ENCODE measurements at places on chromosomes 2 and 18.

DNA sequence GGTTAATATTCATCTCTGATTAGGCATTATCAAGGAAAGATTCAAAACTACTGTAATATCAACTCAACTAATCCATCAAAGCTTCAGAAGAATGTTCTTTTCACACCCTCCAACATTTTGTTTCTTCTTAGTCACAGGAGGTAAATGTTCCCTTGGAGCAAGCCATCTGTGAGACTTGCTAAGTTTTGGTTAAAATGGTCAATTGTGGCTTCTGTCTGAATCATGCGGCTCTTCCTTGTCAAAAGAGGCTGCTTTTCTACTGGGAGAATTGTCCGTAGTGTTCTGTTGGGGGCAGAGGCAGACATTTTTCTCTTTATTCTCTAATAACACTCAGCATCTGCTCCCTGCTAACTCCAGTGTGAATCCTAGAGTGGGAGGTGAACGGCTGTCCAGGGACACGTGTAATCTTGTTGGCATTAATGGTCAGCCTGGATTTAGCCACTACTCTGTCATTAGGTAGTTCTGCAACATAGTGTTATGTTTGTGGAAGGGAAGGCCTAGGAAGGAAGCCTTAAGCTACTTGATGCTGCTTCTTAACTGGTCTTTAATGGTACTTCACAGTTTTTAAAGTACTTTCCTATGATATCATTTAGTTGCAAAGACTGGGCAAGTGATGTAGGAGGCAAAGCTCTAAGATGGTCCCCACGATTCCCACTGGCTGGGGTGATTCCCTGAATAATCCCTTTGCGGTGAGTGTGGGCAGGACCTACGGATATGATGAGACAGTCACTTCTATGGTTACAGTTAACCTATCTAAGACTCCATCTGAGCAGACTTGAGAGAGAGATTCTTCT, 22.6 kb upstream of the FAP start:
- no peak for DNase-seq

DNA sequence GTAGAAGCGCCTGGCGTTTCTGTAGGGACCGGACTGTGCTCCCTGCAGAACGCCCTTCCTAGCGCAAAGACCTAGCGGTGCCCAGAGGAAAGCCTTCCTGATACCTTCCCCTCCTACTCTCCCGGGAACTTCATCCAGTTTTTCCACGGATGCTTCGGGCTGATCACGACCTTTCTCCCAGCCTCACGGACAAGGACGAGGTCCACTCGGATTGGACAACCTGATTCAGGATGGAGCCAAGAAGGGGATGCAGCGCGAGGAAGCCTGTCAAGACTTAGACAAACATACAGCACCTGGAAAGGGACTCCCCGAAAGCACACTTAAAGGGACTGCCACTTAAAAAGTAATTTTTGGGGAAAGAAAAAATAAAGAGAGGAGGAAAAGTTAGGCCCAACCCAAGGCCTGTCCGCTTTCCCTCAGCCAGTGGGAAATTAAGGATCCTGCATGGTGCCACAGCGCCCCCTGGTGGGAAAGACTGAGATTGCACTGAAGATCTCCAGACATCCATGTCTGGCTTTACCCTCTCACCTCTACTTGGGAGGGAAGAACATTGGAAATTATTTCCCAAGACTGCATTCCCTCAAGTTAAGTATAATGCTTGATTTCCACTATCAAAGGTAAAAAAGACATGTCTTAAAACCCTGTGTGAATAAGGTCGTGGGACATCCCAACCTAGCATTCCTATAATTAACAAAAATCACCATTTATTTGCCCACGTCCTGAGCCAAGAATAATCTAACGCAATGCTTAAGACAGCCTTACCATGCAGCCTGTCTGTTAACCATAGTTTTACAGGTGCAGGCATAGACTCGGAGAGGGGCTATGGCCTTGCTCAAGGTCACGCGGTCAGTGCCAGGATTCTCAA, 13.4 kb upstream of the COPS8 start:
- peak; percentile 77 for DNase-seq

DNA sequence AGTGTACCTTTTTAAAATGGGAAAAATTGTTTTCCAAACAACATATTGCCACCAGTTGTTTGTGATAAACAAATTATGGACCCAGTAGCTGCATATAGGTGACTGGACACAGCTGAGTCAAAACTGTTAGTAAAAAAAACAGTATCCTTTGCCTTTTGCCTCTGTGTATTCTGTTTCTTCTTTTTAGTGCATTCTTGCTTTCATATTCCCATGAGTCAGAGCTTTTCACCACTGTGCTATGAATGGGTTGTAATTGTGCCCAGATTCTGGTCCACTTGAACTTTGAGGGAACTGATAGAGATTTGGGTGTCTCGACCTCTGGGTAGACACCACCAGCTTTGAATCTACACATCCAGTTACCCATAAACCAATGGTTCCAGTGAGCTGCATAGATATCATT, 1441.9 kb upstream of the ZEB2 start:
- peak; percentile 34 for DNase-seq

DNA sequence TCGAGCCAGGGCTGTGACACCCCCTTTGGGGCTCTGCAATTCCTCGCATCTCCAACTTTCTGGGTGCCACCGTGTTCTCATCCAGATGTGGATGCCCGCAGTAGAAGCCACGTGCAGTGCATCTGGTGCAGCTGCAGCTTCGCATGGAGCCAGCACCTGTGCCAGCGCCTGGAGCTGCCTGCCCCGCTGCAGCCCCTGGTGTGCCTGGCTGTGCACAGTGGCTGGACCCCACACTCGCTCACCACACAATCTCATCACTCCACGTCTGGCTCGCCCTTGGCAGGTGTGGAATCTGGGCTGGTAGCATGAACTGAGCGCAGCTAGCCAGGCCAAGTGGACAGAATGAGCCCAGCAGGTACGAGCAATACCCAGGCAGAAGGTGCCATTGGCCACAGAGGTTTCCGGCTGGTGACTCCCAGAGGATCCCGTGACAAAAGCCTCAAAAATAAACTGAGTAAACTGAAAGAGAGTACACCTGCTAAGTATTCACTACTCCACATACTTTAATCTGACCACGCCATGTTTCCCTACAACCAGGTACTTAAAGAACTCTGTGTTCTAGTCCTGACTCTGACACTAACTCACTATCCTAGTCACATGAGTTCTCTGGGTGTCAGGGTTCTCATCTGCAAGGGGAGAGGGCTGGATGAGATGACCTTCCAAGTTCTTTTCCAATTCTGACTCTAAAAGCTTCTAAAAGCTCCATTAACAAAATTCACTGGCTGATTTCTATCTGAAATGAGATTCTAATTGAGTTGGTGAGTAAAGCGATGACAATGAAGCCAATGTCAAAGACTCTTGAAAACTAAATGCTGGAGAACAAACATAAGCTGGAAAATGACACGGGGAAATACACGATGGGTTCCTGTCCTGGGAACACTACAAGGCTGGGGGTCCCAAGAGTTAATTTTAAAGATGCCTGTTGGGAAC, 37.1 kb downstream of the RNF152 start:
- DNase-seq: no peak

- no peak for DNase-seq
Measured at GRCh38 chr18:66103550-66103949, 352.7 kb downstream of the CDH7 start.

DNA sequence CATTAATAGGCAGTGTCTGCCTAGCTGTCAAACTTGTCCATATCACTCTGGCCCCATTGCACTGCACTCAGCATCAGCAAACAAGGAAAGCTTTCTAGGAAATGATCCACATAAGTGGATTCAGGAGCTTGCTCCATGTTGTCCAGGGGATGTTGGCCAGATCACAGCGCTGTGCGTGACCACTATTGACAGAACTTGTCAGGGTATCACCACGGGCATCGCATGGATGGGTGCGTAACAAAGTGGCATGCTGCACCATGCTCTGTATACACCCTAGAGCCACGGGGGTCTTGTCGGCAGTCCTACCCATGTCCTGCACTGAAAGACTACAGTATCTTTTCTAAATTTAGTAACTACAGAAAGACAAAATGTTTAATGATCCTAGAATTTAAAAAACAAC, 15.6 kb downstream of the SATB2 start:
- no peak for DNase-seq

- DNase-seq: no peak
Measured at GRCh38 chr2:99476629-99477028, 13.2 kb downstream of the REV1 start.

DNA sequence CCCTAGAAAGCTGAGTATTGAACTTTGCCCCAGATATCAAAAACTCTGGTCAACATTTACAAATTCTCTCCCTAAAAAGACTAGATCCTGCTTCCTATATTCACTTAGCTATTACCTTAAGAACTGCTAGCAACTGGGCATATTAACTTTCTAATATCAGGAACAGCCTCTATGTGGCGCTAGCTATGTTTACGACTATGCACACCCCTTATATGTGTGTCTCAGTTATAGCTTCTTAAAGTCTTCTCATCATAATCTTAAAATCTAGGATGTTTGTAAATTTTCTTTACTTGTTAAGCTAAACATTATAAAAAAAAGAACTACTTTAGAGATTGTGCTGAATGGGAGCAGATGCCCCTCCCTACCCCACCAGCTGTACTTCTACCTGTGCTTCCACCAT, 1.7 kb upstream of the STAMBP start:
- DNase-seq: peak; percentile 59

DNA sequence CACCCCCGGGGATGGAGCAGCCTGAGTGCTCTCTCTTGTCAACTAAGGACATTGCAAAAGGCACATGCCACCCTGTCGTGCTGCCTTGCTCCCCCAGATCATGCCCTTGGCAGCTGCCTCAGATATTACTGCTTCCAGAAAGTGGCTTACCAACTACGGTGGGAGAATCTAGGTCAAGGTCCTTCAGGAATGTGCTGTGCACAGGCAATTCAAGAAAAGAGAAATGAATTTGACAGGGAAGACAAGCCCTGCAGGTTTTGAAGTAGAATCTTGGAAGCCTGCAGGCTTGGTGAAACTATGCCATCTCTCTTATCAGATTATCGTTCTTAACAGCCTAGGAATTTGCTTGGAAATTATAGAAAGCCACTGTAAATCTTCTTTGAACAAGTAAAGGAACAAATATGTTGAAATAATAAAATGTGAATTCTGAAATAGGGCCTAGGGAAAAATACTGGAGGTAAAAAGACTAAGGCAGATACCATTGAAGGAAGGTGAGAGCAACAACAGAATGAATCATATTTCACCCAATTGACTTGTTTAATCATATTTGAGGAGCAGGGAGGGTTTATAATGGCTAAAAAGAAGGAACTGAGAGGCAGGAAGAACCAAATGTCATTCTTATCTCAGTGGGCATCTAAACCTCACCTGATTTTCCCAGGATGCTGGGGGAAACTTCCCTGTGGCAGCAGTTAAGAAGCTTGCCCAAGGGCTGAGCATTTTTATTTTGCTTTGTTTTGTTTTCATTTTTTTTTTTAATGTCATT, 94.0 kb upstream of the GLS start:
- DNase-seq: peak; percentile 32

- DNase-seq: no peak
Measured at GRCh38 chr2:20040489-20041172, 10.8 kb downstream of the LAPTM4A start.

DNA sequence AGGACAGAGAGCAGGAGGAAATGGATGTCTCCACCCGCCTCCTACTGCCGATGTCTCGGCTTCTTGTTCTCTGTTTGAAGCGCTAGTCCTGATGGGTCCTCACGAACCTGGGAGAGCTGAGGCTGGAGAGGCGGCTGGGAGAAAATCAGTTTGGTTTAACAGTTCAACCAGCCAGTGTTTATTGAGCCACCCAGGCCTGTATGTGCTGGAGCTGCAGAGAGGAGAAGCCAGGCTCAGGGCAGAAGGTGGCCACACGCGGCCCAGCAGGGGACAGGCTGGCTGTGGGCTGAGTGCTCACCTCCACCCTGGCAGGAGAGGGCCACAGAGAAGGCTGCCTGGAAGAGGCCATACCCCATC, 202.1 kb downstream of the CYP26B1 start:
- DNase-seq: no peak

GRCh38 chr18:13627639-13628038, 98.7 kb downstream of the FAM210A start:
- DNase-seq: no peak

- DNase-seq: no peak
Measured at GRCh38 chr2:30351949-30352348, 95.1 kb upstream of the LCLAT1 start.

- no peak for DNase-seq
Measured at GRCh38 chr18:62323483-62324180, 1.5 kb upstream of the TNFRSF11A start.

- no peak for DNase-seq
Measured at GRCh38 chr2:68423966-68424650, 43.0 kb downstream of the FBXO48 start.

- DNase-seq: no peak
Measured at GRCh38 chr2:1584691-1585485, 159.4 kb downstream of the PXDN start.

- DNase-seq: peak; percentile 20
Measured at GRCh38 chr18:12443551-12443950, 35.8 kb downstream of the PRELID3A start.

- peak; percentile 67 for DNase-seq
Measured at GRCh38 chr18:53991202-53991601, 233.3 kb downstream of the MBD2 start.

Data from fibroblast of the aortic adventitia (primary cell).